ENCODE measurements at places on chromosomes 11 and 22. TPM values are rescaled to one million over a fixed set of nuclear protein-coding genes. Genes with fewer than 3 reads are reported as not detected.

The FOLH1 gene
- 32.5 TPM for total RNA-seq

The LMNTD2 gene
- total RNA-seq: 1.3 TPM

The PACS1 gene
- total RNA-seq: 80.3 TPM

The SEC14L6 gene
- 4.3 TPM for total RNA-seq

The SAA1 gene
- total RNA-seq: 11.6 TPM

The OVCH2 gene
- total RNA-seq: not detected

DNA sequence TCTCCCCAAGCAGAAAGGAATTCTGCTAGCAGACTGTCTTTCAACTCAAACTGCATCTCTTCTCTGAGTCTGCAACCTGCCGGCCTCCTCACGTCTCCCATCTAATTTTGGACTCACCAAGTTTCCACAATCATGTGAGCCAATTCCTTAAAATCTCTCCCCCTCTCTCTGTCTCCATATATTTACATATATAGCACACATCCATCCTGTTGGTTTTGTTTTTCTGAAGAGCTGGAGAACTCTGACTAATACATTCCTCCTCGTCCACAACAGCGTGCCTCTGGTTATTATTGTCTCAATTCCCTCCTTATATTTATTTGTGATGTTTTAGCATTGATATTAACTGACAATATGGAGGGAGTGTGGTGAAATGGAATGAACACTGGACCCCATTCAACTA is 29.6 kb upstream of the FJX1 start:
- no peak for DNase-seq

DNA sequence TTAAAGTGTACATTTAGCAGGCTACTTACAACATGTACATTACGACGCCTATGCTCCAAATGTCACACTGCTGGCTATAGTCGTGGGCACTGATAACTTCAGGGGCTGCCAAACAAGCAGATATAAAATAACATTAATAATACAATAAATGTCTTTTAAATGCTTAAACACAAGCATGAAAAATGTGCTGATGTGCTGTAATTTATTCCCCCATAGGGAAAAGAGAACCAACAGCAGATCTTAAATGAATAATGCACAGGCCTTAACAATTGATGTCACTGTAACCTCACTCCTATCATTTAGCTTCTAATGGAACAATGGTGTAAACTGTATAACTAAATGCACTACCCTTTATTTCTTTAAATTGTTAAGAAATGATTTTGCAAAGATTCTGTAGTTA is 153.4 kb downstream of the STK33 start:
- no peak for DNase-seq

DNA sequence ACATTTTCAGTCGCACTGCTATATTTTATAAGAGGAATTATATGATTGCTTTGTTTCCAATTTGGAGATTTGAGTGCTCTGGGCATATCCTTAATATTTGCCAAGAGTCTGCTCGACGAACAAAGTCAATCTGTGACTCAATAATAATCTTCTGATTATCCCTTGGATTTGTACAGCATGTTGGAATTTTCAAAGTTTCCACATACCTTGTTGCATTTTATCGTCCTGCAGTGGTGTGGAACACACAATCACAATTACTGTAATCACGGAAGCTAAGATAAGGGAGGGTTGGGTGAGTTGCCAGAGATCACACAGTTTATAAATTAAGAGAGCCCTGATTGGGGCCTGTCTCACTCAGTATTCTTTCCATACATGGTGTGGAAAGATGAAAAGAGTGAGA is 189.3 kb downstream of the GUCY1A2 start:
- DNase-seq: no peak

- DNase-seq: no peak
These were observed 618 bp downstream of the MTA2 start for GRCh38 chr11:62601122-62601371.

DNA sequence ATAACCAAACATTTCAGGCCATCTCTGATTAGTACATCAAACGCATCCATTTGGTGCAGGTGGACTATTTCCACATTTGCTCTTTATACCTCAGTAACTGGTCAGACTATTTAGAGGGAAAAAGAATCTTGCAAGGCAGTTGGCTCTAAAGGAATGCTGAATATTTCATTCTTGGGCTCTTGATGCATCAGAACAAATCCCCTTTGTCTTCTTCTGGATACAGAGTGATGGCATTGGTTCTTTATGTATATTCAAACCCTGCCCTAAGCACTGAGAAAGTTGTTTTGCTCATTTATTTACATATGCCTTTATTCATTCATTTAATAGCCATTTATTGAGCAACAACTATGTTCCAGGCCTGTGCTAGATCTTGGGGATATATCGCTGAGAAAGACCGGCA is 31.1 kb upstream of the RAB30 start:
- no peak for DNase-seq

DNA sequence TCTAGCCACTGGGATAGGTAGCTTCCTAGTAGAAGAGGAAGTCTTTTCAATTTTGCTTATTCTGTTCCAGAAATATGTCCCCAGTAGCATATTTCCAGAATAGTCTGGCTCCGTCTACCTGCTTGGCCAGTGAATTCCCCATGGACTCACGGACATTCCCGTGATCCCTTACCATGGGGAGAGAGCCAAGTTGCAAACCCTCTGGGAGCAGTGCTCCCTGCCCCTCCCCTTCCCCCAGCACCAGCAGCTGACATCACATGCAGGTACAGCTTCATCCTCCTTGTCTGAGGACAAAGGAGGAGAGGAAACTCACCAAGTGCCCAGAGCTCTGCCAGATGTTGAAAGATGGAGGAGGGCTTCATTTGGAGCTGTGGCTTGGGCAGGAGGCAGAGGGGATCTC is 61.2 kb downstream of the GRAMD1B start:
- DNase-seq: no peak

DNA sequence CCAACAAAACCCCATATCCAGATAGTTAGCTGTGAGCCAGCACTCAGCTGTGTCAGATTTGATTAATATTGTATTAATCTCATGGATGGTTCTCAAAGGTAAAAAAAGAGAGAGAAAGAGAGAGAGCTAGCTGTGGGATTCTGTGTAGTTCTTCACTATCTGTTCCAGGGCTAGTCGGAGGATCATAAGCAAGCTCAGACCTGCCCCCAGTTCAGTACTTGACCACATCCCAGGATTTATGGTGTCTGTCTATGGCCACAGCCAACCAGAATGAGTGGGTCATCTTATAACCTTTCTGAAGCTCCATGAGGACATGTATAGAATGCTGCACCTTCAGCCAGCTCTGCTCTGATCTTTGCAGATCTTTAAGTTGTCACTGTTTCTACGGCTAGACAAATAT is 13.5 kb upstream of the B3GNT6 start:
- DNase-seq: no peak

DNA sequence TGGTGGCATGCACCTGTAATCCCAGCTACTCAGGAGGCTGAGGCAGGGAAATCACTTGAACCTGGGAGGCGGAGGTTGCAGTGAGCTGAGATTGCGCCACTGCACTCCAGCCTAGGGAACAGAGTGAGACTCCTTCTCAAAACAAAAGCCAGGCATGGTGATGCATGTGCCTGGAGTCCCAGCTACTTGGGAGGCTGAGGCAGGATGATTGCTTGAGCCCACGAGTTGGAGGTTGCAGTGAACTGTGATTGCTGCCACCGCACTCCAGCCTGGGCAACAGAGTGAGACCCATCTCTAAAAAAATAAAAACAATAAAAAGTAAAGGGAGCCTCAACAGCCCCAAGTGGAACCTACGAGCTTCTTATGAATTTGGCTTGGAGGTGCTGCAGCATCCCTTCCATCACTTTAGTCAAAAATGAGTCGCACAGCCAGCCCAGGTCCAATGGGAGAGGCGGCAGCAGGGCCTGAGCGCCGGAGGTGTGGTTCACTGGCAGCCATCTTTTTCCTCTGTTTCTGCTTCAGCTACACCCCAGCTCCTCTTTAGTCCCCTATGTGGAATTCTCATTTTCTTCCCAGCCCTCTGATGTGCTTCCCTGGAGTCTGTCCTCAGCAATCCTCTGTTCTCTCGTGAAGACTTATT is 29.2 kb upstream of the GCAT start:
- no peak for DNase-seq

DNA sequence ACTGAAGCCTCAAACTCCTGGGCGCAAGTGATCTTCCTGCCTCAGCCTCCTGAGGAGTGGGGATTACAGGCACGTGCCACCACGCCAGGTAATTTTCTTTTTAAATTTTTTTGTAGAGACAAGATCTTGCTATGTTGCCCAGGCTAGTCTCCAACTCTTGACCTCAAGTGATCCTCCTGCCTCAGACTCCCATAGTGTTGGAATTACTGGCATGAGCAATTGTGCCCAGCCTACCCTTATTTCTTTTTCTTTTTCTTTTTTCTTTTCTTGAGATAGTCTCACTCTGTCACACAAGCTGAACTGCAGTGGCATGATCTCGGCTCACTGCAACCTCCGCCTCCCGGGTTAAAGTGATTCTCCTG is 63.9 kb downstream of the AAMDC start:
- no peak for DNase-seq

DNA sequence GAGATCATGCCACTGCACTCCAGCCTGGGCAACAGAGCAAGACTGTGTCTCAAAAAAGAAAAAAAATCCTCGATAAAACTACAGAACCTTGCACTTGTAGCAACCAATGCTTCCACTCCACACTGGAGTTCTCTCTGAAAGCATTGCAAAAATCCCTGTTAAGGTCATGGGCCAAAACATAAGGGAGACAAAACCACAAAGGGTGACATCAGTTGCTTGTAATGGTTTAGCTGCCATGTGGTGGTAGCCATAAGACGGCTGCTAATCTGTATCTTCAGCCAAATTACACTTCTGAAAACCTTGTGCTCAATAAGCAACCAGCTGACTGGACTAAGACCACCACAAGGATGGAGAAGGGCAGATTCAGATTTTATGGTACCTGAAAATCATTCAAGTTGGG is 20.6 kb upstream of the TPH1 start:
- no peak for DNase-seq

DNA sequence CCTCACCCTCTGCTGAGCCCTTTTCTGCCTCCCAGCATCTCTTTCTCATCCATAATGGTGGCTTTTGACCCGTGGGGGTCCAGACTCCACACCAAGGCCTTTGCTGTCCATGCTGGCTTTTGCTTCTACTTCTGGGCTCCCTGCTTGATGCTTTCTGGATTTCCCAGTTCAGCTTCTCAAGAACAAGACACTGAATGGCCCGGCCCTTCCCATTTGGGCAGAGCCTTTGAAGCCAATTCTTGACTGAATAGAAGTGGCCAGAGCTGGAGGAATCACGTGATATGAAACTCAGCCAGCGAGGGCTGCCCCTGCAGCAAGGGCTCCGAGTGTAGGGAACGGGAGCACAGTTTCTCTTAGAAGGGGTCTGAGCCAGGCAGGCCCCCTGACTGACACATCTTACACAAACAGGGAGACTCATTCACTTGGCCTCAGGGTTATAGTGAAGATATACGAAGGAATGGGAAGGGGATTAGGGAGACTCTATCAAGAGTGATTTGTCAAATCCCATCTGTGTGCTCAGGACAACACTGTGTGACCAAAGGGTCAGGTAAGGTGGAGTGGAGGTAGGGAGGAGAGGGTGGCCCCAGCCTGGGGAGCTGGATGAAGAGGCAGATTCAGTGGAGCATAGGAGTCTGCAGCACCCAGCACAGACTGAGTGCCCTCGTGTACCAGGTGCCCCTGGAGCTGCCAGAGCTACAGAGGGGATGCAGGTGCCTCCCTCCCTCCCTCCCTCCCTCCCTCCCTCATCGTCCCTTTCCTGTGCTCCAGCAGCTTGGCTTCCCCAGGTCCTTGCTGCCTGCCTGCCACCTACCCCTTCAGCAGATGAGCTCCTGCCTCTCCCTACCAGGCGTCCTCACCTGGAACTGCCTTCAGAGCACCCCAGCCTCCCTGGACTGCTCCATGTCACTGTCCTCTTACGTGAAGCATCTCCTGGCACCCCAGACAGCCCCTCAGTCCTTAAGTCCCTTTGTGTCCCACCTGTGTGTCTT is 106.0 kb downstream of the TRIM29 start:
- no peak for DNase-seq

GRCh38 chr22:26608129-26608528 is 9.7 kb downstream of the CRYBB1 start:
- DNase-seq: no peak

- DNase-seq: no peak
These were observed 42.2 kb downstream of the PDE2A start for GRCh38 chr11:72631806-72632731.

DNA sequence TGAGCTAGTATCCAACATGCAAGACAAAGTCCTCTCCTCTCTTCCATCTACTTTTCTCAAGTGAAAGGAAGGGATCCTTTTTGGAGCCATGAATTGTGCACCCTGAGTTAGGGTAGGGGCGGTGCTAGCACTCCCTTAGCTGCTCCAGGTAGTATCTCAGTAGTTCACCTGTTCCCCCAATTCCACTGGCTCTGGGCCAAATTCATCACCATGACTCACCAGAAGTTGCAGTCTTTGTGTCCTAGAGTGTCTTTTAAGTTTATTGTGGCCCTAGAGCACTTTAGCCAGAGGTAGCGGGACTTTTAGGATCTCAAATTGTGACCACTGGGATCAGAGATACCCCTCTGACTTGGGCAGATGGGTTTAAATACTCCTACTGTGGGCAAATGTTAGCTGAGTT is 398.6 kb upstream of the ANO5 start:
- DNase-seq: no peak

DNA sequence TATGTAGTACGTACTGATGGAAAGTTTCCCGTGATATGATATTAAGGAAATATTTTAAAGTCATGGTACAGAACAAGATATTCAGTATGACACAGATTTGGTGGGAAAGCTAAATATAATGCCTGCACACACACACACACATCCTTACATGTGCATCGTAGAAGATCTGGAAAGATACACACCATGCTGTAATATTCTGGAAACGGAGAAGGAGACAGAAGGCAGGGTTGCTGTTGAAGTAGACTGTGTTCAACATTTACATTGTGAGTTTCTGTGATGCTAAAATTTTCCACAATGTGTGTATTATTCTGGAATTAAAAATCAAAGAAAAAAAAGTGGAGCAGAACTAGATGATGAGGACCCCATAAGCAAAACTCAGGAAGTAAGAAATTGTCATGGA is 118.0 kb downstream of the RRAS2 start:
- DNase-seq: no peak

- no peak for DNase-seq
These were observed 2.1 kb downstream of the PLAAT3 start for GRCh38 chr11:63612181-63612580.

GRCh38 chr11:62443390-62444235 is 24.8 kb downstream of the SCGB1A1 start:
- DNase-seq: no peak

All from sciatic nerve (tissue), 2 donors.